ENCODE measurements at places on chromosomes 6 and 20. TPM values are rescaled to one million over a fixed set of nuclear protein-coding genes. Genes with fewer than 3 reads are reported as not detected.

DNA sequence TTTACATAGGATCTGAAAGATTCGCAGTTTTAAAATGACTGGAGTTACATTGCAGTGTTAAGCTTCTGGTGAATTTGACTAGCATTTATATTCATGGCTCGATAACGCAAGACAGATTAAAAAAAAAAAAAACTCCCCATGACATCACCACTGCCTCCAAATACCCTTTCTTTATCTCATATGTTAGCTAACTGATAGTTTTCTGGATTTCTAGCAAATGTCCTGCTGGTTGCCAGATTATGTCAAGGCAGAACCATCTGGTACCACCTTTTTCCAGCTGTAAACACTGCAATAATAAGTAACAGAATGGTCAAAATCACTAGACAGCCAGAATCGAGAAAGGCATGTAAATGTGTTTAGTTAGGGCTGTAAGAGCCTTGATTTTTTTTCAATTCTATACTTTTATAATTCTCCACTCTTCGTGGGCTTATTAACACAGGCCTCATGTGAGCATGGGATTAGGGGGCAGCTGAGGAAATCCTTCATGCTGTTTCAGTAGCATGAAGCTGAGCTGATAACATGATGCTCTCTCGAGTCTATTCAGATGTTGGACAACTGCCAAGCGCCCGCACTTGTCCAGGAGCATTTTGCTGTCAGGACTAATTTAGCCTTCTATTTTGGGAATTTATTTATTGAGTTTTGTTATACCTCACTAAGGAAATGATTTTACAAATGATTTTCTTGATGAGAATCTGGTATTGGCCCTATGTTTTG lies 166.0 kb upstream of the SCGN start:
- no peaks in the 10 kb centered on the region for H3K27me3 ChIP-seq
- no peaks in the 10 kb centered on the region for H3K36me3 ChIP-seq
- no peak overlapping the region for H3K4me3 ChIP-seq
- no peak overlapping the region for H3K27ac ChIP-seq
- no peaks in the 10 kb centered on the region for H3K4me1 ChIP-seq
- DNase-seq: no peak

- no peaks in the 10 kb centered on the region for H3K36me3 ChIP-seq
- no peaks in the 10 kb centered on the region for H3K27me3 ChIP-seq
- H3K4me3 ChIP-seq: no peak overlapping the region
Measured at GRCh38 chr6:3195695-3196497, 31.6 kb downstream of the TUBB2B start.

- no peaks in the 10 kb centered on the region for H3K36me3 ChIP-seq
- no peak overlapping the region for H3K27ac ChIP-seq
- H3K4me1 ChIP-seq: peaks cover 10% of the 10 kb centered on the region
- no peak overlapping the region for H3K4me3 ChIP-seq
- H3K27me3 ChIP-seq: no peaks in the 10 kb centered on the region
- no peak for DNase-seq
Measured at GRCh38 chr20:48709744-48710143, 118.1 kb downstream of the PREX1 start.

DNA sequence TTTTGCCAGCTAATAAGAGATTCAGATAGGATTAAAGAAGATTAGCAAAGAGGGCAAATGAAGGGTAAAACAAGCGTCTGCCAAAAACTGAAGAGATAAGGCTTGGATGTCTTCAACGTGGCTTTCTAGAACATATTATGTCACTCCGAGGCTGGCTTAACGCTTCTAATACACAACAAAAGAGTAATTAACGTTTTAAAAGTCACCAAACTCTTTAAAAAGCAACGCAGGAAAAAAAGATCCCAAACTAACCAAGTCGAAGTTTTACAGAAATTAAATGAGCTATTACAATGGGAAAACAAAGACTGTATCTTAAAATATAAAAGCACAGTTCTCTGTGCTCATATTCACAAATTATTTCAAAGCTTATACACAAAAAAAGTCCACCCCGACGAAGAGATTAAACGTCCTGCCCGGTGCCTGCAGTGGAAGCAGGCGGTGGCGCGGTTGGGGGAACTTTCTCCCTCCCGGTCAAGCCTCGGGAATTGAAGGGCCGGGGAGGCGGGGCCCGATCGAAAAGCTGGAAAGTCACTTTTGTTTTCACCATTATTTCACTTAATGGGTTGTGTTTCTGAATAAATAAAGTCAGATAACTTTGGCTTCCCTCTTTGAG lies 1.2 kb downstream of the MAK start:
- no peak overlapping the region for H3K27ac ChIP-seq
- no peaks in the 10 kb centered on the region for H3K36me3 ChIP-seq
- no peaks in the 10 kb centered on the region for H3K27me3 ChIP-seq
- peaks cover 17% of the 10 kb centered on the region for H3K4me1 ChIP-seq
- no peak for DNase-seq
- peak overlapping the region; percentile 54 for H3K4me3 ChIP-seq

DNA sequence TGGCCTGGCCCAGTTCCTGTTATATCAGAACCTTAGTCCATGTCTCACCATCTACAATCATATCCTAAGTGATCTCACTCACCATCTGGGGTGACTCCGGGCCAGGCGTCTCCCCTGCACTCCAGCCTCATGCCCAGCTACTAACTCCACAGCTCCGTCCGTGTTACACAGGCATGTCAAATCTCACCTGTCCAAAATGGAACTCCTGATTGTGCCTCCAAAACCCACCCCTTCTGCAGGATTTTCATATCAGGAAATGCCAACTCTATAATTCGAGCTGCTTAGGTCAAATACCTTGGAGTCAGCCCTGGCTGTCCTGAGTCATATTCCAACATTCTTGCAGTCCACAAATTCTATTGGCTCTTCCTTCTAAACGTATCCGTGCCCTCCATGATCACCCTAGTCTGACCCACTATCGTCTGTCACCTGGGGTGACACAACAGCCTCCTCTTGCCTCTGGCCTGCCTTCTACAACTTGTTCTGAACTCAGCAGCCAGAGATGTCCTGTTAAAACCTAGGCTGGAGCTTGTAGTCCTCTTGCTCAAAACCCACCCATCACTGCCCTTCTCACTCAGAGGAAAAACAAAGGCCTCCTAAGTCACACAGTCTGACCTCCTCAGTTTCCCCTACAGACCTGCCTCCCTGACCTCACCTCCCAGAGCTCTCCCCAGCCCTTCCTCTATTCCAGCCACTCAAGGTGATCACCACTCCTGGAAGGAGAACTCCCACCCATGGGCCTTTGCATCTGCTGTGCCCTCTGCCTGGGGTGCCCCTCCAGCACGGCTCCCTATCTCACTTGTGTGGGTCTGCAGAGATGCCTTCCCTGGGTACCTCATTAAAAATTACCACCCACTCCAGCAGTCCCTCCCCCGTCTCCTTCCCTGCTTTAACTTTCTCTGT lies 85.3 kb upstream of the SIRPA start:
- DNase-seq: peak; percentile 95
- no peak overlapping the region for H3K4me3 ChIP-seq
- peak overlapping the region; percentile 68 for H3K27ac ChIP-seq
- no peaks in the 10 kb centered on the region for H3K36me3 ChIP-seq

The CST2 gene
- total RNA-seq: not detected

The HRH3 gene
- total RNA-seq: not detected

- peak overlapping the region; percentile 68 for H3K27ac ChIP-seq
- H3K27me3 ChIP-seq: no peaks in the 10 kb centered on the region
Measured at GRCh38 chr20:50431066-50431450, 79.1 kb upstream of the PTPN1 start.

DNA sequence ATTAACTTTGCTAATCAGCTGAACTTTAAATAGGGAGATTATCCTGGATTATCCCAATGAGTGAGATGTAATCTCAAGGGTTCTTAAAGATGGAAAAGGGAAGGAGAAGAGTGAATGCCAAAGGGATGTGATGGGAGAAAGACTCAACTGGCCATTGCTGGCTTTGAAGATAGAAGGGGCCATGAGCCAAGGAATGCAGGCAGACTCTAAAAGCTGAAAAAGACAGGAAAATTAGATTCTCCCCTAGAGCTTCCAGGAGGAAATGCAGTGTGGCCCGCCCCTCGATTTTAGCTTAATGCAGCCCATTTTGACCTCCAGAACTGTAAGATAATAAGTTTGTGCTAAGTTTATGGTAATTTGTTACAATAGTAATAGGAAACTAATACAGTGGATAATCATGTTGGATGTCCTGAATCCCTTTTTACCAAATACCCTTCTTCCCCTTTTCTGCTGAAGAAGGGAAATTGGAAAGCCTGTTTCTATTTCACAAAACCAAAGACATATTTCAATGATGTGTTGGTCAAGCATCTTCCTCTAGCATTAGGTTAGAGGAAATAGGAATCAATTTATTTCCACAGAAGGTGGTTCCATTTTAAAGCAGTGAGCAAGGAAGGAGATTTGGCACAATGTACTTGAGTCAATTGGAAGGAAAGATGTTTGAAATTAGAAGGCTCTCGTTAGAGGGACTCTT lies 3.3 kb upstream of the HDDC2 start:
- H3K4me3 ChIP-seq: no peak overlapping the region
- H3K36me3 ChIP-seq: peaks cover under 1% of the 10 kb centered on the region

The BMP2 gene
- total RNA-seq: 8.6 TPM

GRCh38 chr6:12472601-12473038 lies 182.5 kb downstream of the EDN1 start:
- no peaks in the 10 kb centered on the region for H3K36me3 ChIP-seq
- no peak overlapping the region for H3K4me3 ChIP-seq
- H3K27me3 ChIP-seq: no peaks in the 10 kb centered on the region

- peaks cover 33% of the 10 kb centered on the region for H3K4me1 ChIP-seq
- H3K36me3 ChIP-seq: peaks cover 8% of the 10 kb centered on the region
- H3K4me3 ChIP-seq: no peak overlapping the region
- no peaks in the 10 kb centered on the region for H3K27me3 ChIP-seq
Measured at GRCh38 chr6:109082188-109082577, 12.5 kb downstream of the SESN1 start.

The UBE2J1 gene
- total RNA-seq: 23.8 TPM

DNA sequence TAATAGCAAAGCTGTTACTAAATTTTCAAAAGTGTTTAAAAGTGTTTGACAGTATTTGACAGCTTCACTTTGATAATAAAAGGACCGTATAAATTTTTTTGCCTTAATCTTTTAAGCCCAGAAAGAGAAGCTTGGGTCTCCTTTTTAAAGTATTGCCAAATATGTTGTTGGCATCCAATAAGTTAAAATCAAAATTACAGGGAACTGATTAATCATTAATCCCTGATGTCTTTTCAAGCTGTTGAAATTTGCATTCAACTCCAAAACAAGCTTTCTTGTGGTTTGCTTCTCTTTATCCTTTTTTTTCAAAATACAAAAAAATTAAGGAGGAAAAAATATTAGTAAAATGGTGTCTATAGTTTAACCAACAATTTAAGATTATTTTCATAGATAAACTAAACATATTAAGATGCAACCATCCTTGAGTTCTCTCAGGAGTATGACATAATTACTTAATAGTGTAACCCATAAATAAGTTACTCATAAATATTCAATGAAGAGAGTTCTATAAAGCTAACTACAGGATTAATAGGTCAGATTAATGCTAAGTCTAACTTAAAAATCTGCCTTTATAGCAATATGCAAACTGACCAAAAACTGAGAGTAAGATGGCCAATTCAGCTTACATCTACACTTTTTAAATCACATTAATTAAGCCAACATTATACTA lies 27.0 kb upstream of the CALHM6 start:
- H3K36me3 ChIP-seq: peaks cover 14% of the 10 kb centered on the region
- H3K27ac ChIP-seq: no peak overlapping the region
- DNase-seq: no peak
- H3K4me1 ChIP-seq: no peaks in the 10 kb centered on the region
- no peaks in the 10 kb centered on the region for H3K27me3 ChIP-seq
- no peak overlapping the region for H3K4me3 ChIP-seq

GRCh38 chr6:14919038-14919670 lies 326.7 kb upstream of the JARID2 start:
- no peaks in the 10 kb centered on the region for H3K36me3 ChIP-seq
- DNase-seq: no peak
- no peaks in the 10 kb centered on the region for H3K27me3 ChIP-seq
- H3K4me3 ChIP-seq: no peak overlapping the region

GRCh38 chr20:44068316-44069201 lies 118.4 kb downstream of the JPH2 start:
- no peaks in the 10 kb centered on the region for H3K36me3 ChIP-seq
- peak; percentile 65 for DNase-seq
- no peaks in the 10 kb centered on the region for H3K27me3 ChIP-seq
- no peaks in the 10 kb centered on the region for H3K4me1 ChIP-seq

DNA sequence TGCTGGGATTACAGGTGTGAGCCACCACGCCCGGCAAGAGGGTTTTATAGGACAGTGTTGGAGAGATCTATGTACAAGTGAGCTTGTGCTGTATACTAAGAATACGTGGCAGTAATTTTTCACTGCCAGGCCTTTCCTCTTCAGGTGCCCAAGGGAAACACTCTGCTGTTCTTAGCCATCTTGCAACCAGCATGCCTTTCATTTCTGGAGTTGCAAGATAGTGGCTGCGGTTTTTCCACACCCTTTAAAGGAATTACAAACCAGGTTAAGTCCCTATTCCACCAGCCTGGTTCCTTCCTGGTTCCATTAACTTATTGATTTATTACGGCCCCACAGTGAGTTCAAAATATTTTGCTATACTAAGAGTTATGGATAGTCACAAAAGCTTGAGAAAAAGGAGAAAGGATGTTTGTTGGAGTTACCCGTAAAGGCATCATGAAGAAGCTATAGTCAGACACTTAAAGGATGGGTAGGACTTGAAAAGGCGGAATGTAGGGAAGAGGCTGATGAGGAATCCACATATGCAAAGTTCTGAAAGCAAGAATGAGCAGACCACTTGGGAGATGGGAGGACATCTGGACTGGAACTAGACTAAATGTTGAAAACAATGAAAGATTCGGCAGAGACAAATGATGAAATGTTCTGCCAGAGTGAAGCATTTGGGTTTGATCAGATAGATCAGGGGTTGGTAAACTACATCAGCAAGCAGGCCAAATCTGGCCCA lies 61.4 kb upstream of the ASIP start:
- H3K27ac ChIP-seq: no peak overlapping the region
- no peaks in the 10 kb centered on the region for H3K27me3 ChIP-seq
- H3K4me3 ChIP-seq: no peak overlapping the region
- no peak for DNase-seq

The HLA-DPB1 gene
- total RNA-seq: 94.8 TPM

The LAMP5 gene
- total RNA-seq: 0.74 TPM

DNA sequence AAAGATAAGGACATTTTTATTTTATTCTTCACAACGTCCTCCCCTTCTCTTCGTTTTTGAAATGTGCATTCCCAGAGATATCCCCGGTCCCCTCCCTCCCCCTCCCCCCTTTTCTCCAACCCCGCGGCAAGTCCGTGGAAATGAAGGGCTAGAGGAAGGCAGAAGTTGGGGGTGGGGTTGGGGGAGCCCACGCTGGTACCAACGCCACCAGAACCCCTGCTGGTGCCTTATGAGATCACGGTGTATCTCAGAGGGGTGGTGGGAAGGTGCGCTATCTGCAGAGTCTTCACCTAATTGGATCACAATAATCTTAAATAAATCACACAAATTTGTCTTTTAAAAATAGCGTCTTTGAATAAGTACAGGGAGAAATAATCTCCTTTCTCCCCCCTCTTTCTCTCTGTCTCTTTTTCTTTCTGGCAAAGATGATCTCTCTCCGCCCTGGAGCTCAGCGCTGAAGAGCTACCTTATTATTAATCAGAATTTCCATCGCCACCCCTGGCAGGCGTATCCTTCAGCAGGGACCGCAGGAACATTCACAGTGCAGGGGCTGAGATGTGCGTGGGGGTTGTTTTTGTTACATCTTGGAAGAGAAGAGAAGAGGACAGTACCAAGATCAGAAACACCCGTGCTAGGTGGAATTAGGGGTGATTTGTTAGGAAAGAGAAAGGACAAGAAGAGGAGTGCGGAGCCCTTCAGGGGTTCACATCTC lies 915 bp downstream of the CLVS2 start:
- no peaks in the 10 kb centered on the region for H3K36me3 ChIP-seq
- H3K4me3 ChIP-seq: peak overlapping the region; percentile 41
- no peak overlapping the region for H3K27ac ChIP-seq
